Muscle of arm (tissue), 14 donors: ENCODE measurements at places on chromosomes 1 and 21. TPM values are rescaled to one million over a fixed set of nuclear protein-coding genes. Genes with fewer than 3 reads are reported as not detected.
A peak's percentile ranks its signal among the peaks of the same experiment; 100 is the strongest.

DNA sequence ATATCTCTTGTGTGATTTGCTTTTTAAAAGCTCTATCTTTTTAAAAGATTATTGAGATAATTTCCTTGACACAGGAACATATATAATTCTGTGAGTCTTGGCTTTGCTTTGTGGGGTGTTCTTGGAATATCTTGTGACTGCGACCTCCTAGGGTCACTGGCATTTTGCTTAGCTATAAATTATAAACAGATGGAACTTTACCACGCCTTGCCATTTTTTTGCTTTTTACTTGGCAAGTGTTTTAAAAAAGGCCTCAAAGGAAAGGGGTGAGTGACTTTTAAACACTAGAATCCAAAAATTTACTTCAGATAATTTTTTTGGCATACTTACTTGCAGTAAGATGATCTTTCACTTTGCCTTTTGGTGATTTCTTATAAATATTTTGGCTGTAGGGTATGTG, 43.6 kb downstream of the ALG6 start:
- peak; percentile 15 for DNase-seq

DNA sequence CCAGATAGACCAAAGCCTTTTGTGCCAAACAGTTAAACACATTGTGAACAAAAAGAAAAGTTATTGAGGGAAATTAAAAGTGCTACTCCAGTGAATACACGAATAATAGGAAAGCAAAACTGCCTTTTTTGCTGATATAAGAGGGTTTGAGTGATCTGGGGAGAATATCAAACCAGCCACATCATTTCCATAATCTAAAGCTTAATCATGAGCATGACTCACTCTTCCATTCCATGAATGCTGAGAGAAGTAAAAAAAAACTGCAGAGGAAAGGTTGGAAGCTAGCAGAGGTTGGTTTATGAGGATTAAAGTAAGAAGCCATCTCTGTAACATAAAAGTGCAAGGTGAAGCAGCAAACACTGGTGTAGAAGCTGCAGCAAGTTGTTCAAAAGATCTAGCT, 350.6 kb upstream of the NCAM2 start:
- no peak for DNase-seq

- no peak for DNase-seq
Measured at GRCh38 chr1:95679262-95679661, 445.3 kb downstream of the RWDD3 start.

HSPB7 gene
- 155 TPM for polyA plus RNA-seq
